ENCODE measurements at places on chromosomes 4 and X.

- DNase-seq, result no peak
These were observed 241.2 kb downstream of the ANK2 start for GRCh38 chr4:113290666-113291065.

GRCh38 chr4:25767877-25768725, 94.7 kb downstream of the SEL1L3 start:
- no peak for DNase-seq

- no peak for DNase-seq
These were observed 192.1 kb downstream of the RBMX2 start for GRCh38 chrX:130593911-130594310.

DNA sequence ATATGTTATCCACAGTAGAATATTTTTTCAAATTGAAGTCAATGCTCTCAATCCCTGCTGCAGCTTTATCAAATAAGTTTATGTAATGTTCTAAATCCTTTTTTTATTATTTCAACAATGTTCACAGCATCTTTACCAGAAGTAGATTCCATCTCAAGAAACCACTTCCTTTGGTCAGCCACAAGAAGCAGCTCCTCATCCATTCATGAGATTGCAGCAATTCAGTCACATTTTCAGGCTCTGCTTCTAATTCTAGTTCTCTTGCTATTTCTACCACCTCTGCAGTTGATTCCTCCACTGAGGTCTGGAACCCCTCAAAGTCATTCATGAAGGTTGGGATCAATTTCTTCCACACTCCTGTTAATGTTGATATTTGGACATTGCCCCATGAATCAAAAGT, 2301.3 kb upstream of the TENM3 start:
- no peak for DNase-seq

GRCh38 chrX:147913570-147913969, 1.9 kb downstream of the FMR1 start:
- DNase-seq, result no peak

DNA sequence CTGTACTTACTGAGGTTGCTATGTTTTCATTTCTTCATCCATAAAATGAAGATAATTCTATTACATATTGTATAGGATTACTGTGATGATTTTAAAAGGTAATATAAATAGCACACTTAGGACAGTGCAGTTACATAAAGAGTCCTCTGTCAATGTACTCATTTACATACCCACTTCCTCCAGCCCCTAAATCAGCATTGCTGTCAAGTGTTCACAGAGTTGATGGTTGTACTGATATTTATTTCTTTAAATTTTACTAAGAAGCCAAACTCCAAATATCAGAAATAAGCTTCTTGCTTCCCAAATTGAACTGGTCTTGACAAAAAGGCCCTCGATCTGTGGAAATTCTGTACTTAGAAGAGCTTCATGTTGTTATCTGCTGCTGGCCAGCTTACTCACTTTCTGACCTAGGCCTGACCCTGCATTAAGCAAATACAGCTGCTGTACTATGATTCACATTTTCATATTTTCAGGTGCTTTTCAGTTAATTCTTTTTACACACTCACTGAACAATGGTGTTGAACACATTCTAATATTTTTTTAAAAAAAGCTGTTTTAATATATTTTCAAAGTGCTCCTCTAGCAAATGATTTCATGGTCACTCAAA, 259.6 kb downstream of the UNC5C start:
- DNase-seq, result no peak

DNA sequence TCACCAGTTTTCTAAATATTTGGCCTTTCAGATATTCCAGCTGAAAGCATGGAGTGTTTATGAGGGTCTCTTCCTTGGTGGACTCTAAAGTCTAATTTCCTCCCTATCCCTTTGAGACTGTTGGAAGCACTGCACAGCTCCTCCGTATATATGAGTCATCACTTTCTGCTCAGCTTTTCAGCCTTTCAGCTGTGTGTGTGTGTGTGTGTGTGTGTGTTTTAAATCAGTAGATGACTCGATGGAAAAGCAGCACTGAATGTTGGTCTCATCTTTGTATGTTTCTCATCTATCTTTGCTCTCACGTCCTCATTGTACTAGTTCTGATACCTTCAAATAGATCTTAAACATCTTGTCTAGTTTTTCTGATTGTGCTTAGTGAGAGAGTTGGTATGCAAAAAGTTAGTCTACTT, 81.6 kb downstream of the ZFX start:
- DNase-seq, result no peak

GRCh38 chrX:52979568-52979967, 21.2 kb upstream of the FAM156A start:
- DNase-seq, result no peak

- DNase-seq, result no peak
These were observed 47.6 kb upstream of the TMEM131L start for GRCh38 chr4:153418558-153418957.

- no peak for DNase-seq
These were observed 7.4 kb downstream of the EVC start for GRCh38 chr4:5718411-5718810.

GRCh38 chr4:85024671-85025070, 58.2 kb upstream of the WDFY3 start:
- DNase-seq, result no peak

DNA sequence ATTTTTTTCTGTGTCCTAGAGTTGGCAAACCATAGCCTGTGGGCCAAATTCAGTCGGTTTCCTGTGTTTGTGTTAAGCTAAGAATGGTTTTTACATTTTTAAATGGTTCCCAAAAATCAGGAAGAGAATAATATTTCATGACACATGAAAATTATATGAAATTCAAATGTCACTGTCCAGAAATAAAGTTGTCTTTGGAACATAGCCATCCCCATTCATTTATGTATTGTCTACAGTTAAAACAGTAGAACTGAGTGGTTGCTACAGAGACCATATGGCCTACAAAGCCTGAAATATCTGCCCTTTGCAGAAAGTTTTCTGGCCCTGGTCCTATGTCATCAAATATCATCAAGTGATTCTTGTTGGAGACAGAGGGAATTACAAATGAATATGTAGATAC, 15.5 kb downstream of the FRMPD4 start:
- no peak for DNase-seq

DNA sequence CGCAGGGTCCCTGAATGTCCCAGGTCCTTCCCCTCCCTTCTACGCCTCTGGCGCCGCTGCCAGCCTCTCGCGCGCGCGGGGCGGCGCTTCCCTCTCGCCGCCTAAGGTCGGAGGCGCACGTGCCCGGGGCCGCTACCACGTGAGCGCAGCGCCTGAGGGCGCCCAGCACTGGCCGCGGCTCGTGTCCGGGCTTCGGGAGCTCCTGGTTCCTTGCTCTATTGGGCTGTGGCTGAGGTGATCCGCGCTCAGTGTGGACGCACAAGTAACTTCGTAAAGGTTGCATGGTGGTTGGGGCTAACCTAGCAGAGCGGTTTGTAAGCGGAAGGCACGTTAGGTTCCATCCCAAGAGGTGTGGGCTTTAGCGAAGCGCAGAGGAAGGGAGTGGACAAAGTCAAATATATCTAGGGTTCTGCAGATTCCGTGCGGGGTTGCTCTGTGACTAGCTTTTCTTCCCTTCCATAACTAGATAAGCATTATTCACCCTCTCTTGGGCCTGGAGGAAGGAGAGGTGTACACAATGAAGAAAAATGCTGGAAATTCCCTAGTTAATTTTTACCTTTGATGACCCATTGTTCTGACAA, 1.8 kb downstream of the TLL1 start:
- no peak for DNase-seq

DNA sequence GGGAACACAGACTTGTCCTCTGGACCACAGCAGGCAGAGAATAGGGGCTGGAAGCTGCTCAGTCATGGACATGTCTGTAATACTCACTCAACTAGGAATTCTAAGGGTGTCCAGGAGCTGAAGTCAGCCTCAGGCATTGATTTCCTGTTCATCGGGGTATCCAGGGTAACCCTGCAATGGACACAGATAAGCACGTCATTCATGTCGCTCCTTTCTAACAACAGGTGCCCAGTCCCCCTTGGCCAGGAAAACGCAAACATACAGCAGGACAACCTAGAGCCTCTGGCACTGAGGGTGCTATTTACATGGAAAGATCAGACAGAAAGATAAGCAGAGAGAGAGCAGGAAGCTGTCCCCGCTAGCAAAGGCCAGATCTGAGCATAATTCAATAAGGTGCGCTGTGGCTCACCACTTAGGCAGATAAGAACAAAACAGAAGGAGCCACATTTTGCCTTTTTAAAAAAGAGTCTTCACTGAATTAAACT, 21.3 kb downstream of the QDPR start:
- DNase-seq, result no peak

GRCh38 chr4:136281307-136281706, 1251.0 kb downstream of the PCDH18 start:
- DNase-seq, result no peak

GRCh38 chrX:111568354-111568753, 56.9 kb downstream of the SERTM2 start:
- DNase-seq, result no peak

DNA sequence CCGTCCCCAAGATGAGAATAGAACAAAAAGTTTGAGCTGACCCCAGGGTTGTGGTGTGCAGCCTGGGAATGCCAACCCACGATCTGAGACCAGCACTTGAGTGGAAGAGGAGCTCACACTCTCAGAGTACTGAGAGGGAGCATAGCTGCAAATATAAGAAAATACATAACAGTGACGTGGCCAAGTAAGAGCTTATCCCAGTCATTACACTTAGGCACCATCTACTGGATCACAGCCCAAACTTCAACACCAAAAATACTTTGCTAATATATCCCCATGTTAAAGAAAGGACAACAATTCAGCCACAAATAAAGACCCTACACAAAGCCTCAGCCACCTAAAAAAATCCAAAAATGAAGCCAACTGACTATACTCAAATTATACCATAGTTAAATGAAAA, 33.3 kb upstream of the CXCL6 start:
- DNase-seq, result no peak

DNA sequence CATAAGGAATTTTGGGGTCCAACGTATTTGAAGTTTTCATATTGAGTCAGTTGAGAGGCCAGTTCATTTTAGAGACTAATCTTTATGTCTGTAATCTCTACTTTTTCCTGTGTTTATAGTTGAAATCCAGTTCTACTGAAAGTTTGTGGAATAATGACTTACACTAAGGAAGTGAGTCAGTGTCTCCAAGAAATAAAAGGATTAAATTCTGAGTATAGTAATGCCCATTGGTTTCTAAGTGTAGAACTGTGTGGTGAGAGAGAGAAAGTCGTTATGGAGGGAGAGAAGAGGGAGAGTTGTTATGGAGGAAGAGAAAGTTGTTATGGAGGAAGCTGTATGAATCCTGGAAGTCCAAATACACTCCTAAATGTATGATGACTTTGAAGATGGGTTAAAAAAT, 264.6 kb upstream of the HAND2 start:
- no peak for DNase-seq

DNA sequence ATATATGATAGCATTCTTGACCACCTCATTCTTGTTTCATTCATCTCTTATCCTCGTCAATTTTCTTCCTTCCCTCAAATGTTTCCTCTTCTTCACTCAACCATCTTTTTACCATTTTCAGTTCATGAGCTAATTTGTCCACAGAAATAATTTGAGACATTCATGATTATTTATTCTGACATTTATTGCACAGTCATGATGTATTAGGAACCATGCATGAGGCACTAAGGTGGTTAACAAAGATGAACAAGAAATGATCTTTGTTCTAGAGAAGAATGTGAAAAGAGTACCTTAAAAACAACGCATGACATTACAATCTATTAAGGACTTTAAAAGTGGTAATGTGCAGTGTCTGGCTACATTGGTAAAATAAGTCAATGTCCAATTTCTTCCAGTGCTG, 27.9 kb downstream of the TEC start:
- no peak for DNase-seq

- no peak for DNase-seq
These were observed 240.9 kb downstream of the PALLD start for GRCh38 chr4:168737806-168738172.

DNA sequence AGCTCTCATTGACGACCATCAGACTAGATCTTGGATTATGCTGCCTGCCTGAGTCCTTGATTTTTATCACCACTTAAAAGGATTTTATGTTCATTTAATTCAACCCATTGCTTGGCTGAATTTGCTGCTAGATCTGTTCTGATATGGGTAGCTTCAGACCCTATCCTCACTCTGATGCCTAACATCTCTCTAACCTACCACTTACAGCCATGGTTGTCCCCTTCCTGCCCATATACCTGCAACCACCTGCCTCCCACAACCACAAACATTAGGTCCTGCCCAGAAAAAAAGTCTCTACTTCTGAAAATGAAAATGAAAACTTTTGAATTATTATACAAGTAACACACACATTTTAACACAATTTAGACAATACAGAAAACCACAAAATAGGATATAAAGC, 310.8 kb downstream of the HNRNPD start:
- DNase-seq, result no peak

DNA sequence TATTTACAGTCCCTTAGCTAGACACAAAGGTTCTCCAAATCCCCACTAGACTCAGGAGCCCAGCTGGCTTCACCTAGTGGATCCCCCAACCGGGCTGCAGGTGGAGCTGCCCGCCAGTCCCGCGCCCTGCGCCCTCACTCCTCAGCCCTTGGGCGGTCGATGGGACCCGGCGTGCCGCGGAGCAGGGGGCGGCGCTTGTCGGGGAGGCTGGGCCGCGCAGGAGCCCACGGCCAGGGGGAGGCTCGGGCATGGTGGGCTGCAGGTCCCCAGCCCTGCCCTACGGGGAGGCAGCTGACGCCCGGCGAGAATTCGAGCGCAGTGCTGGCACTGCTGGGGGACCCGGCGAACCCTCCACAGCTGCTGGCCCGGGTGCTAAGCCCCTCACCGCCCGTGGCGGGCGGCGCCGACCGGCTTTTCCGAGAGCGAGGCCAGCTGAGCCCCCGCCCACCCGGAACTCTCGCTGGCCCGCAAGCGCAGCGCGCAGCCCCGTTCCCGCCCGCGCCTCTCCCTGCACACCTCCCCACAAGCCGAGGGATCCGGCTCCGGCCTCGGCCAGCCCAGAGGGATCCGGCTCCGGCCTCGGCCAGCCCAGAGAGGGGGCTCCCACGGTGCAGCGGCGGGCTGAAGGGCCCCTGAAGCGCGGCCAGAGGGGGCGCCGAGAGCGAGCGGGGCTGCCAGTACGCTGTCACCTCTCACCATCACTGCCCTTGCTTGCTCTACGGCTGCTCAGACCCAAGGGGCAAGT, 39.4 kb downstream of the WFS1 start:
- no peak for DNase-seq

- DNase-seq, result no peak
These were observed 110.7 kb downstream of the CFAP299 start for GRCh38 chr4:80446248-80446647.

- DNase-seq, result no peak
These were observed 311.6 kb upstream of the DIAPH2 start for GRCh38 chrX:96373047-96373355.

DNA sequence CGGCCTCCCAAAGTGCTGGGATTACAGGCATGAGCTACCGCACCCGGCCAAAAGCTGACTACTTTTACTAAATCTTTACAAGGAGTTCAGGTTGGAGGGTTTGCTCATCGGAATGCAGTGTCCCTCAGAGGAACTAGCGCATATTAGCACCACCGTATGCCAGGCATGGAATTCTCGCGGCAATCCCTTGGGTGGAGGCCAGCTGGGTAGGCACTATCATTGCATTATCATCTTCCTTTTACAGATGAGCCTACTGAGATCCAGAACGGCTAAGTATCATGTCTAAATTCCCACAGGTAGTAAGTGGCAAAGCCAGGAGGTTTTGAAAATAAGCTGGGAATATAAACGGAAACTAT, 6.1 kb upstream of the CXorf66 start:
- DNase-seq, result no peak

GRCh38 chr4:88728146-88728545, 30.5 kb upstream of the NAP1L5 start:
- DNase-seq, result no peak
